ENCODE measurements at places on chromosomes 1 and 21.

GRCh38 chr1:213256438-213257087 is 205.5 kb downstream of the RPS6KC1 start:
- DNase-seq: peak; percentile 2

GRCh38 chr1:26923711-26924110 is 2.2 kb downstream of the NUDC start:
- DNase-seq: no peak

GRCh38 chr1:9654834-9655723 is 3.5 kb downstream of the PIK3CD start:
- no peak for DNase-seq

DNA sequence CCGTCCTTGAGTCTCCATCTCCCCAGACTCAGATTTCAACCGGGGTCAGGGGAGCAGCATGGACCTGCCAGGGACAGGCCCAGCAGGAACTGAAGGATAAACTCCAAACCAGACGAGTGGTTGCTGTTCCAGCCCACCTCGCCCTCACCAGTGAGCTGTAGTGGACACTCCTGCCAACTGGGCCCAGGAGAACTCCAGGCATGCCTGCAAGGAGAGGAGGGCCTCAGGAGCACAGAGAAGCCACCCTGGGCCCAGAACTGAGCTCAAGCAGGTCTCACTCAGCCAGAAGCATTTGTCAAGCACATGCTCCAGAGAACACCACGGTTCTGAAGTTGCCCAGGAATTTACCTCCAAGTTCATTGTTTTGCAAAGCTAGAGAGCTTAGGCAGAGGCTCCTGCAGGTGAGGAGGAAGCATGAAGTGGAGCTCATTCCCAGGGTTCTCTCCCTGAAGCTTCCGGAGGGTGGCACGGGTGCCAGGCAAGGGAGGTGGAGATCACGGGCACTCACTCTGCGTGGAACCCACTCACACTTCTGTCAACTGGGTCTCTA is 61.0 kb downstream of the MATN1 start:
- no peak for DNase-seq

- no peak for DNase-seq
Measured at GRCh38 chr1:167146903-167147539, 53.1 kb downstream of the STYXL2 start.

GRCh38 chr1:50877641-50878040 is 82.4 kb downstream of the FAF1 start:
- no peak for DNase-seq

GRCh38 chr21:32545948-32546441 is 39.3 kb downstream of the TCP10L start:
- no peak for DNase-seq

DNA sequence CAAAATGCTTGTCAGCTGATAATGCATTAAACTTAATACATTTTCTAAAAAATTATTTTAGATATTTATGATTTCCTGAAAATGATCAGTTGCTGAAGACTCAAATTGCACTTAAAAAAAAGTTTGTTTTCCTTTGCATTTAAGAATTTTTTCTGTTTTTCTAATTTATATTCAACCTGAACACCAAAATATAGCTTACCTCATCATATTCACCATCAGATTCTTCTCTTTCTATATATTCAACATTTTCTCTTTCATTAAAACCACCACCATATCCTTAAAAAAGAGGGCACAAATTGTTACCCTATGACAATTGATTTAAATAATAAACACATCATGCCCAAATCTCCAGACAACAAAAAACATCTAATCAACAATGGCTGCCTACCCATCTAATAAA is 8.6 kb downstream of the ZRANB2 start:
- no peak for DNase-seq

DNA sequence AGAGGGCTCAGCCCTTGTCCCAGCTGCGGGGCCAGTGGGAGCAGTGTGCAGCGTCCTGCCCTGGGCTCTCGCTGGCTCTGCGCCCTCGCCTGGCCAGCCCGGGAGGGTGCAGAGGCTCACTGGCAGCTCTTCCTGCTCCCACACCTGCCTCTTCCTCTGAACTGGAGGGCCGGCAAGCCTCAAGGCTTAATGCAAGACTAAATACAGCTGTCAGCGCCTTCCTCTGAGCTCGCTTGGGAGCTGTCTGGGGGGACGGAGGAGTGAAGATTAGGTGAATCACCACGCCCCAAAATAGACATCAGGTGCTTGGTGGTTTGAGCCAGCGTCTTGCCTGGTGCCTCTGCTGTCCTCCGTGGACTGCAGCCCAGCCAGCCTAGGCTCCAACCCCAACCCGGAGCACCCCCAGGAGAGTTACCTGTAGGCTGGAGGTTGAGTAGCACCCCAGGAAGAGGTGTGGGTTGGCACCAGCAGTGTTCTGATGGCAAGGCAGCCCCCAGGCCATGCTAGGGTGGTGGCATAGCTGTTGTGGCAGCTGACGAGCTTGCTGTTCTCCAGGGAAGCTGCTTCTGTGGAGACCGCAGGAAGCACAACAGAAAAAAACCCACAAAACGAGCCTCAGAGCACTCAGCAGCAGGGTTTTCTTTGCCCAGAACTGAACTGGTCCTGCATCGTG is 36.9 kb downstream of the UMODL1 start:
- peak; percentile 99 for DNase-seq

- DNase-seq: no peak
Measured at GRCh38 chr1:6052543-6053205, 7.0 kb downstream of the KCNAB2 start.

DNA sequence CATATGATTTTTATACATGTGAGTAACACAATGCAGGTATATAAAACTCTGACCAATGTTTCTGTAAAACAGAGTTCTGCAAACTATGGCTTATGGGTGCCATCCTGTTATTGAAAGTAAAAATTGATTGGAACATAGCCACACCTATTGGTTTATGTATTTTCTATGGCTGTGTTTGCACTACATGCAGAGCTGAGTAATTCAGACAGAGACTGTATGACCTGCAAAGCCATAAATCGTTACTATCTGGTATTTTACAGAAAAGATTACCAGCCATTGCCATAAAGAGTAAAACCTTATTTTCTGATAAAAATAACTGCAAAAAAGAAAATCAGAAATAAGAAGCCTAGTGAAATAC is 13.1 kb downstream of the GBP1 start:
- no peak for DNase-seq

Measured in GM12891 (cell line).